ENCODE measurements at places on chromosomes 5 and 9.

- H3K27me3 ChIP-seq = no peaks in the 10 kb centered on the region
- no peaks in the 10 kb centered on the region for H3K4me1 ChIP-seq
- H3K36me3 ChIP-seq = no peaks in the 10 kb centered on the region
- H3K4me3 ChIP-seq = no peak overlapping the region
Observed at GRCh38 chr5:14102666-14103065, 40.5 kb upstream of the TRIO start.

- peak; percentile 21 for DNase-seq
- peaks cover 53% of the 10 kb centered on the region for H3K27me3 ChIP-seq
- peaks cover 12% of the 10 kb centered on the region for H3K4me1 ChIP-seq
- H3K4me3 ChIP-seq = peak overlapping the region; percentile 37
- no peaks in the 10 kb centered on the region for H3K36me3 ChIP-seq
- H3K27ac ChIP-seq = no peak overlapping the region
Observed at GRCh38 chr5:54883374-54884194, 101.8 kb downstream of the ESM1 start.

DNA sequence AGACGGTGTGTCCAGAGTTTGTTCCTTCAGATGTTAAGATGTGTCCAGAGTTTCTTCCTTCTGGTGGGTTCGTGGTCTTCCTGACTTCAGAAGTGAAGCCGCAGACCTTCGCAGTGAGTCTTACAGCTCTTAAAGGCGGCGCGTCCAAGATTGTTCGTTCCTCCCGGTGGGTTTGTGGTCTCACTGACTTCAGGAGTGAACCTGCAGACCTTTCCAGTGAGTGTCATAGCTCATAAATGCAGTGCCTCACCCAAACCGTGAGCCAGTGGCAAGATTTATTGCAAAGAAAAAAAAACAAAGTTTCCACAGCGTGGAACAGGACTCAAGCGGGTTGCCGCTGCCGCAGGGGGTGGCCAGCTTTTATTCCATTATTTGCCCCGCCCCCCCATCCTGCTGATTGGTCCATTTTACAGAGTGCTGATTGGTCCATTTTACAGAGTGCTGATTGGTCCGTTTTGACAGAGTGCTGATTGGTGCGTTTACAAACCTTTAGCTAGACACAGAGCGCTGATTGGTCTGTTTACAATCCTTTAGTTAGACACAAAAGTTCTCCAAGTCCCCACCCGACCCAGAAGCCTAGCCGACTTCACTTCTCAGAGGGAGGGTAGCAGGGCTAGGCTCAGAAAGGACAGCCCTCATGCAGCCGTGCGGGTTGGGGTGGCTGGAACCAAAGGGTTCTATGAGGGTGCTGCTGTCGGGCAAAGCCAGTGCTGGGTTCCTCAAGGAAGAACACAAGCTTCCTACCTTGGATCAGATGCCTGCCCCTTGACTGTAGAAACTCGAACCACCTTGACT, 9.1 kb upstream of the RNF130 start:
- H3K36me3 ChIP-seq = no peaks in the 10 kb centered on the region
- H3K27me3 ChIP-seq = peaks cover 28% of the 10 kb centered on the region
- DNase-seq = peak; percentile 62
- no peak overlapping the region for H3K27ac ChIP-seq

- H3K4me3 ChIP-seq = no peak overlapping the region
- DNase-seq = no peak
- H3K27me3 ChIP-seq = peaks cover 7% of the 10 kb centered on the region
- no peaks in the 10 kb centered on the region for H3K36me3 ChIP-seq
- no peaks in the 10 kb centered on the region for H3K4me1 ChIP-seq
Observed at GRCh38 chr5:174877987-174878386, 153.6 kb downstream of the MSX2 start.

DNA sequence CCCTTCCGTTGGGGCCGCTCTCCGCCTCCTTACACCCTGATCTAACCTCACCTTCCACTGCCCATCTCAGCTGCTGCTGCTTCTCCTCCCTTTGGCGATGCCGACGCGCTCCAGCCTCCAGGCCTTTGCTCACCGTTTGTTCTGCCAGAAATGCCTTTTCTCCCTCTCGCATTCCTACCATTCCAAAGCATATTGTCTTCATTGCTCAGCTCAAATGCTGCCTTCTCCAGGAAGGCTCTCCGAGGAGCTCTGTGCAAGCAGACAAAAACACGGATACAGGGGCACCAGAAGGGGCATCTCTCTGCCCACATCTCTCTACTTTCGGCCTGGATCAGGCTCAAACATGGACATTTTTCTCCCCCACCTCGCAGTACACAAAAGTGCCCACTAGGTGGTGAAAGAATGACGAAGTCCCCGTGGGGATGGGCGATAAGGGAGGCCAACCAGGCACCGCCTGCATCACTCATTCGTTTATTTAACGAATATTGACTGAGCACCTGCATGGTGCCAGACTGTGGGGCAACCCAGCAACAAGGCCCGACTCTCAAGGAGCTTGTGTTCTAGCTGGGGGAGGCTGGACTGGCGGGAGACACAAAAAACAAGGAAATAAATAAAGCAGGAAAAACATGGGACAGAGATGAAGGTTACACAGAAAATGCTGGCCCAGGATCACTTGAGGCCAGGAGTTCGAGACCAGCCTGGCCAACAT, 7.3 kb upstream of the GRHPR start:
- H3K27me3 ChIP-seq = no peaks in the 10 kb centered on the region
- H3K4me3 ChIP-seq = no peak overlapping the region

DNA sequence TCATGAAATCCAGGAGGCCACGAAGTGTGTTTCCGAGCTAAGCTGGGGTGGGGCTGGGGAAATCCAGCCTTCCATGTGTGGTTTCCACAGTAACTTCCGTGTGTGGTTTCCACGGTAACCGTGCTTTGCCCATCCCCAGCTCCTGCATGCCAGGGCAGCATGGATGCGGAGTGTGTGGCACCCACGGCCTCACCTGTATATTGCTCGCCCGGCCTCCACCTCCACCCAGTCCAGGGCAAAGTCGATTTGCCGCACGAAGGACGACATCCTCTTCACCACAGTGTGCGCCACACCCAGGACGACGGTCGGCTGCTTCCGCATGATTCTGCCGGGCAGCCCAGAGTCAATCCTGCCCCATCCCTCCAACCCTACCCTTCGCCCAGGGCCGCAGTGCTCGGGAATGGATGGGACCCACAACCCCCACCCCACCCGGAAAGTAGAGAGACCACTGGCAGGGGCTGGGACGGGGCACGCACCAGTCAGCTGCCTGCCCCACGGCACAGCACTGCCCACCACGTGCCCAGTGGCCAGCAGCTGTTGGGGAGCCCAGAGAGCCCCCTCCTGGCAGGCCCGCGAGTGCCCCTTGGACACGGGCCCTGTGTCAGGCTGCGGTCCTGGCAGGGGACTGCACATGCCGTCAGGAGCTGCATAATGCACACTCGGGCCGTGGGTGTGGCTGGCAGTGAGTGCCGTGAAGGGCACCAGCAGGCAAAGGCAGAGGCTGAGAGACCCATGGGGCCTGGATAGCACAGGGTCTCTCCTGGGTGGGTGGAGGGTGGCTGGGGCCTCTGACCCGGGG, 39.0 kb upstream of the NSMF start:
- no peaks in the 10 kb centered on the region for H3K27me3 ChIP-seq
- H3K4me1 ChIP-seq = no peaks in the 10 kb centered on the region
- no peak overlapping the region for H3K27ac ChIP-seq
- no peaks in the 10 kb centered on the region for H3K36me3 ChIP-seq
- DNase-seq = no peak
- no peak overlapping the region for H3K4me3 ChIP-seq

DNA sequence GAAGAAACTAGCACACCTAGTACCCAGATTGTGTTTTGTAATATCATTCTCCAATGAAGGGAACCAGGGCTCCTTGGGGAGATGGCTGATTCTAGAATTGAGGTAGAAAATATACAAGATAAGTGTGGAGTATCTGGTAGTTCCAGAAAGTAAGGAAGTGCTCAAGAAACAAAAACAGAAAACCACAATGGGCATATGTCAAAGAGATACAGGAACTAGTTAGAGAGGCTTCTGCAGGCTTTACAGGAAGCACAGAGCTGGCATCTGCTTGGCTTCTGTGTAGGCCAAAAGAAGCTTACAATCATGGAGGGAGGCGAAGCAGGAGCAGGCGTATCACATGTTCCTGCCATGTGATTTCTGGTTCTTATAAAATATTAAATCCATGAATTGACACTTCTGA, 105.7 kb upstream of the TMEM161B start:
- H3K27me3 ChIP-seq = no peaks in the 10 kb centered on the region
- H3K4me3 ChIP-seq = no peak overlapping the region
- DNase-seq = no peak
- H3K27ac ChIP-seq = no peak overlapping the region
- H3K4me1 ChIP-seq = no peaks in the 10 kb centered on the region
- H3K36me3 ChIP-seq = no peaks in the 10 kb centered on the region
